Retinal pigment epithelial cell (primary cell): ENCODE measurements at places on chromosomes 16 and 17.
A peak's percentile ranks its signal among the peaks of the same experiment; 100 is the strongest.

DNA sequence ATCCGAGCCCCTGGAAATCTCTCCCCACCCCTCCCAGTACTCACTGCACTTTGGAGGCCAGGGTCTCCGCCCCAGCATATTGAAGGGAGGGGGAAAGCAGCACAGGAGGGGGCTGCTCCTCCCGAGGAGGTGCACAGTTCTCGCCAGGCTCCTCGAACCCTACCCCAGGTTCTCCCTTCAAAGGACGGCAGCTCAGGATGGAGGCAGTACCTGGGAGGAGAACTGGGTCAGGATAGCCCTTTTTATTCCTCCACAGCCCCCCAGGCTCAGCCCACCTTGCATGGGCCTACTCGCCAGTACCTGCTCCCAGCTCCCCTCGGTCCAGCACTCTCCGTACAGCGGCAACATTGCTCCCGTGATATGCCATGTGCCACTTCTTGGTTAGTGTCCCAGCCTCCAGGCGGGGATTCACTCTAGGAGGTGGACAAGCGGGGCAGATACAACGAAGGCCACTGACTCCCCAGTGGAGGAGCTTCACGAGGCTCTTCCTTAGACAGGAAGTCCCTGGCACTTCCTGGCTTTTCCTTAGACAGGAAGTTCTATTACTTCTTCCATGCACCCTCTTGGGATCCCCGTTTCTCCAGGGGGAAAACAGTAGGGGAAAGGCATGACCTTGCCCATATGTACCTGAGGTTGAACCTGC, 2.1 kb upstream of the GPS2 start:
- DNase-seq = no peak

DNA sequence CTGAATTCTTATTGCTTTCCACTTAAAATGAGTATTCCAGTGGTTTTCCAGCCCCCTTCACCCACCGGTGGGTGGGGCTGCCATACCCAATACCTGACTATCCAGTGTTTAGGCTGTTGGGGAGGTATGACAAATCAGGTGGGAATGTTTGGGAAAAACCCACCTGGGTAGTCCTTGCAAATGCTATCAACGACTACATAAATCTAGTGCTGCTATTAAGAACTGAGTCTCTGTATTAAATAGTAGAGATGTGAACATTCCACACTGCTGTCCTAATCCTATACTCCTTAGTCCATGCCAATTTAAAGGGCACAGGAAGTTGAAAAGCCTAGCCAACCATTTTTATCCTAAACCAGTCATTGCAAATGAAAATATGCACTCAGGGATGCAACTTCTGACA, 126.6 kb downstream of the AXIN2 start:
- peak; percentile 8 for DNase-seq

DNA sequence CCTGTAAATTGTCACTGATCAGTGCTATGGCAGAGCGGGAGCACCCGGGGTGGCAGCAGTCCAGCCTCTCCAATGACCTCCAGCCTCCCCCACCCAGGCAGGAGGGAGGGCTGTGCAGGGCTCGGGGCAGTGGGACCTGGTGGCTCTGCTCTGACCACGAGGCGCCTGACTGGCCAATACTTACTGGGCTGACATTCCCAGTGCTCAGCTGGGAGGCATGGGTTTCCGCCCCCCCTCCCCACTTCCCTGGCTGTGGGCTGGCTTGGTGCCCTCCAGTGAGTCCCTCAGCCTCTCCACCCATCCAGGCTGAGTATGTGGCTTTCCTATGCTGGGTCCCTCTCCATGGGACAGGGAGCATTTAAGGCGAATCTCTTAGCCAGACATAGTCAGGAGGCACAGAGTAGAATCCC, 2.7 kb downstream of the SOCS3 start:
- DNase-seq = no peak

GRCh38 chr17:12395733-12396354, 269.8 kb upstream of the MYOCD start:
- no peak for DNase-seq

- no peak for DNase-seq
Measured at GRCh38 chr16:70460737-70461261, 6.4 kb downstream of the FCSK start.
